ENCODE measurements at places on chromosomes 5 and 9. TPM values are rescaled to one million over a fixed set of nuclear protein-coding genes. Genes with fewer than 3 reads are reported as not detected.

Gene PTCH1
- total RNA-seq: 1.3 TPM

Gene SPATA31C1
- not detected for total RNA-seq

Gene CXCL14
- total RNA-seq: under 0.01 TPM

Gene SYNPO
- total RNA-seq: 7.3 TPM
